ENCODE measurements at places on chromosomes 3 and 15. TPM values are rescaled to one million over a fixed set of nuclear protein-coding genes. Genes with fewer than 3 reads are reported as not detected.

The GRAMD1C gene
- total RNA-seq: 9.2 TPM

The SMCO1 gene
- not detected for total RNA-seq

The LYZL4 gene
- not detected for total RNA-seq

The C15orf40 gene
- total RNA-seq: 17.8 TPM

The GOLGA6L4 gene
- 1.6 TPM for total RNA-seq

The GREM1 gene
- total RNA-seq: 3.1 TPM

DNA sequence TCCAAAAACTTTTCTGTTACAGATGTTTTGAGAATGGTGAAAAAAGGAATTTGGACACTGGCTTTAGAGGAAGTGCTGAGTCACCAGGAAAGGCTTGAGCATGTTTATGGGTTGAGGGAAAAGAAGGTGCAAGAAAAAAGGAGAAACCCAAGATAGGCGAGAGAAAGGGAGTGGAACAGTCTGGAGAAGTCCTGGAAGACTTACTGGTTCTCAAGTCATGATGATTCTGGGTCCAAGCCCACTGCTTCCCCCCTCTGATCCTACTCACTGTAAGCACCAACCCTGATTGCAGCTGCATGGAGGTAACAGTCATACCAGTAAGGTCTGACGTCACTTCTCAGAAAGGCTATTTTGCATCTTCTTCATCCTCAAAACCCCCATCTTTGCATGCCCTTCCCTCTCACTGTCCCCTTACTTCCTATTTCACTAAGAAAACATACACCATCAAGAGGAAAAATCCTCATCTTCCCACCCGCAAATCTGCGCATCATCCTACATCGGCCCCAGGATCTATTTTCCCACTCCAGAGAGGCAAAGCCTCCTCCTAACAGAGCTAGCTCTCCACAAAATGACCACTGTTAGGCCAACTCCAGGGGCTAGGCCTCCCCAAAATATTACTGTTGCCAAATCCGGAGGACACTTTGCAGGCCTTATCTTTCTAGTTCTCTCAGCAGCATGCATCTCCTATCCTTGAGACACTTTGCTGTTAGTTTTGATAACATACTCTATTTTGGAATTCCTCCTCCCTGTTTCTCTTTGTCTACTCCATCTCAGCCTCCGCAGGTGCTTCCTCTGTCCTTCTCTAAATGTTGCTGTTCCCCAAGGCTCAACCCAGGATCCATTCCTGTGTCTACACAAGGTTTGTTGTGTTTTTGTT, 3.2 kb upstream of the ATP13A3 start:
- H3K4me1 ChIP-seq: peaks cover 30% of the 10 kb centered on the region
- H3K36me3 ChIP-seq: no peaks in the 10 kb centered on the region
- DNase-seq: no peak
- no peaks in the 10 kb centered on the region for H3K27me3 ChIP-seq
- H3K27ac ChIP-seq: no peak overlapping the region
- no peak overlapping the region for H3K4me3 ChIP-seq

DNA sequence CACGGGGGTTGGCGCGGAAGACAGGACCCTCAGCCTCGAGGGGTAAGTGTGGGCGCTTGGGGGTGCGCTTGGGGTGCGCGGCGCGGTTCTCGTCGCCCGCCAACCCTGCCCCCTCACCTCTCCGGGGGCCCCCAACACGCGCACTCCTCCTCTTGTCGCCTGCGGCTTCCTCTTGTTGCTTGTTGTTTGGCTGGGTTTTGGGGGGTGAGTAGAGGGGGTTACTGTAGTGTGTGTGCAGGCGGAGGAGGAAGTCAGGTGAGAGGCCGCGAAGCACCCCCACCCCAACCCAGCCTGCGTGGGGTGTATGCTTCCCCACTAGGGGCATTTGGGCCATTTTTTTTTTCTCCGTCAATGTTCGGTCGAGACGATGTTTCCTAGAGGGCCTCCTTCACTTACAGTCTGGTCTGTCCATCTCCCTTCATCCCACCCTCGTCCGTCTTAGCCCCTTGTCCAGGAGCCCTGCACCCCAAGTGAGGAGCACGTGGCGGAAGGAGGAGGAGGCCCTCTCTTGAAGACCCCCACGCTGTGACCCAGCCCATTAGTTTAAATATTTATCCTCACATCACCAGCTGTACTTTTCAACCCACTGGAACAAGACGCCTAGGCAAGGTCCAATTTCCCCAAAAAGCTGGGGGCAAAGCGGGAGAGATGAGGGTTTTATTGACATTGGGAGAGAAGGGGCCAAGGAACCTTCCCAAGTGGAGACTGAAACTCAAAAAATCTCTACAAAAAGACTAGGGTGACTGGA, 20.4 kb upstream of the SATB1 start:
- peaks cover 23% of the 10 kb centered on the region for H3K4me1 ChIP-seq
- no peak for DNase-seq
- H3K27ac ChIP-seq: no peak overlapping the region
- H3K27me3 ChIP-seq: peaks cover 30% of the 10 kb centered on the region

- H3K27ac ChIP-seq: no peak overlapping the region
- no peaks in the 10 kb centered on the region for H3K27me3 ChIP-seq
- no peaks in the 10 kb centered on the region for H3K4me1 ChIP-seq
- no peaks in the 10 kb centered on the region for H3K36me3 ChIP-seq
- no peak overlapping the region for H3K4me3 ChIP-seq
- DNase-seq: no peak
These were observed 89.2 kb downstream of the ECT2 start for GRCh38 chr3:172839679-172840078.

DNA sequence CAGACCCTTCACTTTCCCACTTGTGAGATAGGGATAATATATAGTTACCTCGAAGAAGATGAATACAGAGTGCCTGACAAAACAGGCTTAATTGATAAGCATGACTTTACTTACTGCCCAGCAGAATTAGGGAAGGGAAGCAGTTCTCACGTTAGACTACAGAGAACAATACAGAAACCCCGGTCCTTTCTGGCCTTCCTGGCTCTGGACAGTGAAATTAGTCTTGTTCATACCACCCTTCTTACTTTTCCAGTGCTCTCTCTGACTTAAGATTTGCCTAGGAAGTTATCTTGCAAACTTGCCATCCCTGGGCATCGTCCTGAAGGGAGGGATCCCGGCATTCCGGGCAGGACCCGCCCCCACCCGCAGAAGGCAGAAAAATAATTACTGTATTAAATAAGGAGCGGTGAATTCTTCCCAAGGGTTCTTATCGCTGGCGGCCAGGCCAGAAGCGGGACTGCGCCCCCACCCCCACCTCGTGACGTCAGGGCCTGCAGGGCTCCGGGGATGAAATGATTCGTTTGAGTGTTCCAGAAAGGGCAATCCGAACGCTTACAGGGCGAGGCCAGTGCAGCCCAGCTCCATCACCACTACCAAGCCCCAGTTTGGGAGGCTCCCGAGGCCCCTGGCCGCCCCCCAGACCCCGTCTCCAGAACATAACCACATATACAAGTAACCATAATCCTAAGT, 8.4 kb downstream of the SOX2 start:
- peaks cover 100% of the 10 kb centered on the region for H3K27me3 ChIP-seq
- H3K4me1 ChIP-seq: no peaks in the 10 kb centered on the region
- no peak for DNase-seq
- H3K36me3 ChIP-seq: no peaks in the 10 kb centered on the region
- H3K4me3 ChIP-seq: no peak overlapping the region

- H3K27ac ChIP-seq: no peak overlapping the region
- H3K36me3 ChIP-seq: no peaks in the 10 kb centered on the region
- no peaks in the 10 kb centered on the region for H3K4me1 ChIP-seq
- no peaks in the 10 kb centered on the region for H3K27me3 ChIP-seq
- no peak for DNase-seq
These were observed 134.8 kb upstream of the ABI3BP start for GRCh38 chr3:101128001-101128400.

All from lower lobe of right lung (tissue), 2 donors.